Left lung (tissue), 14 donors: ENCODE measurements at places on chromosomes 3 and 15. TPM values are rescaled to one million over a fixed set of nuclear protein-coding genes. Genes with fewer than 3 reads are reported as not detected.

The IQCF5 gene
- polyA plus RNA-seq = not detected

The SPESP1 gene
- polyA plus RNA-seq = 4.1 TPM

The MESP2 gene
- not detected for polyA plus RNA-seq

The AMT gene
- 31.7 TPM for polyA plus RNA-seq

The ASB14 gene
- polyA plus RNA-seq = 1.7 TPM

The DLL4 gene
- 15.9 TPM for polyA plus RNA-seq

The HYKK gene
- polyA plus RNA-seq = 6.1 TPM

The ITGB5 gene
- polyA plus RNA-seq = 68.2 TPM

The GPR149 gene
- polyA plus RNA-seq = not detected

The CD200R1 gene
- 1.5 TPM for polyA plus RNA-seq

The SNX33 gene
- polyA plus RNA-seq = 21.4 TPM

The XCR1 gene
- 1.0 TPM for polyA plus RNA-seq

The TUSC7 gene
- not detected for polyA plus RNA-seq

The RMDN3 gene
- polyA plus RNA-seq = 32.2 TPM

The CCR9 gene
- polyA plus RNA-seq = 0.28 TPM

The NCKIPSD gene
- polyA plus RNA-seq = 20.5 TPM

The ZKSCAN7 gene
- polyA plus RNA-seq = 18.0 TPM

The MST1 gene
- 31.0 TPM for polyA plus RNA-seq

The FRMD5 gene
- polyA plus RNA-seq = 1.6 TPM

The BNC1 gene
- polyA plus RNA-seq = 1.1 TPM
